ENCODE measurements at places on chromosomes 6 and 20. TPM values are rescaled to one million over a fixed set of nuclear protein-coding genes. Genes with fewer than 3 reads are reported as not detected.

The AAR2 gene
- polyA plus RNA-seq, result 55.8 TPM

The NKX2-2 gene
- polyA plus RNA-seq, result not detected

The VGLL2 gene
- not detected for polyA plus RNA-seq

The MOG gene
- polyA plus RNA-seq, result not detected

GRCh38 chr20:53126185-53126584 lies 154.0 kb downstream of the TSHZ2 start:
- no peaks in the 10 kb centered on the region for H3K27me3 ChIP-seq
- no peak overlapping the region for H3K4me3 ChIP-seq
- H3K36me3 ChIP-seq, result no peaks in the 10 kb centered on the region
- H3K4me1 ChIP-seq, result no peaks in the 10 kb centered on the region

DNA sequence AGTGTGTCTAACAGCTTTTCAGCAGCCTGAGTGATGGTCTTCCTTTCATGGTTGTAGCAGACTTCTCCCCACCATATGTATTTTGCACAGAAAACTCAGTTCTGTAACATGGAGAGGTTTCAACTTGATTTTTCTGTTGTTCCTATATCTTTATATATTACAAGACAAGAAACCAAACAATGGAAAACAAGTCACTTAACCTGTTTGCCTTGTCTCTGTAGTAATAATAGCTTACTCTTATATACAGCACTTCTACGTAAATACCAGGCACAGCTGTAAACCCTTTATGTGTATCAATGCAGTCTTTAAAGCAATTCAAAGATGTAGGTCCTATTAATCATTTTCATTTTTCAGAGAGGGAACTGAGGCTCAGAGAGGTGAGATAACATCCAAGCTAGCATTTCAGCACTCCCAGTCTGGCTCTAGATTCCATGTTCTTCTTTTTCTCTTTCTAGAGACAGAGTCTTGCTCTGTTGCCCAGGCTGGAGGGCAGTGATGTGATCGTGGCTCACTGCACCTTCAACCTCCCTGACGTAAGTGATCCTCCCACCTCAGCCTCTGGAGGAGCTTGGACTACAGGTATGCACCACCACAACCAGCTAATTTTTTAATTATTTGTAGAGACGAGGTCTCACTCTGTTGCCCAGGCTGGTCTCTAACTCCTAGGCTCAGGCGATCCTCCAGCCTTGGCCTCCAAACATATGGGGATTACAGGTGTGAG lies 90.4 kb downstream of the DTNBP1 start:
- H3K4me1 ChIP-seq, result no peaks in the 10 kb centered on the region
- no peaks in the 10 kb centered on the region for H3K36me3 ChIP-seq
- no peak overlapping the region for H3K27ac ChIP-seq

DNA sequence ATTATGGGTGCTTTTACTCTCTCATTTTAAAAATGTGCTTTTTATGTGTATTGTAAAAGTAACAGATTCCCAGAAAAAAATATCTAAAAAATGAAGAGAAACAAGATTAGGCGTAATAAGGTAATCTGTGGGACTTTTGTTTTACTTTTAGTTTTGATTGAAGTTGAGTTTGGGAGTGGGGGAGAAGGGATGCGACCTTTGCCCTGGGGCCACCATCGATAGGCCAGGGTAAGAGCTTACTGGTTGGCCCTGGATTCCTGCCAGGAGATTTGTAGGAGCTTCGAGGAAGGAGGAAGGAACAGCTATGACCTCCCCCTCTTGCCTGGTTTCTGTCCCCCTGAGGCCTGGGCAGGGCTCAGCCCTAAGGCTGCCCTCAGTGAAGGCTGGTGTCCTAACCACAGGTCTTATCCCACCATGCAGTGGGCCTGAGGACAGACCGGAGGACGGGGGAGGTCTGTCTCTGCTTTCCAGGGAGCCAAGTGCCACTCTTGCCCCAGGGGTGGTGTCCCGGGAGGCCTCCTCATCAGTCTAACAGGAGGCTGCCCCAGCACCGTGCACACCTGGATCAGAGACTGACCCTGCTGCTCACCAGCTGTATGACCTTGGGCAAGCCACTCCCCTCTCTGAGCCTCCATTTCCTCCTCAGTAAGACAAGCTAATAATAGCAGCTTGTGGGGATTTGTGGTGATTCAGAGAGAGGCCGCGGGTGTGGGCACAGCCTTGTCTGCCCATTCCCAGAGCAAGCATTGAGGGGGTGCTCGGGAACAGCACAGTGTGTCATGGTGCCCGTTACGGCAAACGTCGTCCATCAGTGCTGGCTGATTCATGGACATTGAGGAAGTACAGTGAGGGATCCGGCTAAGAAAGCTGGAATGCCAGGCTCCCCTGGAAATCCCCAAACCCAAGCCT lies 21.2 kb downstream of the TGM2 start:
- no peaks in the 10 kb centered on the region for H3K27me3 ChIP-seq
- H3K4me1 ChIP-seq, result no peaks in the 10 kb centered on the region
- H3K36me3 ChIP-seq, result no peaks in the 10 kb centered on the region
- H3K27ac ChIP-seq, result no peak overlapping the region
- DNase-seq, result no peak
- no peak overlapping the region for H3K4me3 ChIP-seq

- no peaks in the 10 kb centered on the region for H3K27me3 ChIP-seq
- no peak for DNase-seq
- no peak overlapping the region for H3K27ac ChIP-seq
- H3K4me1 ChIP-seq, result no peaks in the 10 kb centered on the region
Measured at GRCh38 chr6:38499529-38500096, 140.1 kb downstream of the BTBD9 start.

GRCh38 chr6:107064579-107065065 lies 36.6 kb downstream of the MTRES1 start:
- H3K27me3 ChIP-seq, result no peaks in the 10 kb centered on the region
- DNase-seq, result no peak
- H3K4me1 ChIP-seq, result peaks cover 11% of the 10 kb centered on the region
- no peak overlapping the region for H3K4me3 ChIP-seq
- no peaks in the 10 kb centered on the region for H3K36me3 ChIP-seq
